SK-MEL-5 (cell line): ENCODE measurements at places on chromosomes 3 and 15.

- DNase-seq: no peak
These were observed 57.8 kb upstream of the ETV5 start for GRCh38 chr3:186166491-186167288.

GRCh38 chr15:90686435-90687218, 30.5 kb upstream of the BLM start:
- DNase-seq: no peak

- no peak for DNase-seq
These were observed 83.6 kb upstream of the SPATA12 start for GRCh38 chr3:56976651-56977560.

DNA sequence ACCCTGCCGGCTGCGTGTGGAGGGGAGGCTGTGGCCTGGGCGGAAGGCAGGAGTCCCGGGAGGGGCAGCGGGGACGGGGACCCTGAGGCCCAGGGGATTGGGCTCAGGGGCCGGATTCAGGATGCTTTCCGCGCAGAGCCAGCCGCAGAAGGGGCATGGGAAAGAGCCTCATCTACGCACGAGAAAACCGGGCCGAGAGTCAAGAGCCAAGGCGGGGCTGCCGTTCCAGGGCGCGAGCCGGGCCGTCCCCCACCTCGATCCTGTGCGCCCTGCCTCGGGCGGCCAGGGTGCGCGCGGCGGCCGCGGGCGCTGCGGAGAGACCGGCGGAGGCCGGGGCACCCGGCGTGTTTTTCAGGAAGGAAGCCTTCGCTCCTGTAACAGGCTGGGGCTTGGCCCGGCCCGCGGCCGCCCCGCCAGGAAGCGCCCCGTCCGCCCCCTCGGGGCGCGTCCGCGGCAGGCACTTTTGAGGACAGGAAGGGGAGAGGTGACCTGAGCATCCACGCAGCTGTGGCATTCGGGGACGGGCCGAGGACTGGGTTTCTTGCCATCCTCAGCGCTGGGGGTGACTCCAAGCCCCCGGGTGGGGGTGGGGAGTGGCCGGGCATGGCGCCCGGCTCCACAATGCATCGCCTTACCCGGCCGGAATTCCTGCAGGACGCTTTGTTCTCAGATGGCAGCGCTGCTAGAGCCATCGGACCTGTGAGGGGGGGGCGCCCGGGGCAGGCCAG, 62.3 kb upstream of the GATA2 start:
- no peak for DNase-seq

GRCh38 chr15:101537483-101538080, 48.1 kb upstream of the PCSK6 start:
- peak; percentile 30 for DNase-seq

GRCh38 chr3:111311126-111311525, 230.9 kb upstream of the CD96 start:
- DNase-seq: no peak

- no peak for DNase-seq
These were observed 96.7 kb upstream of the NECTIN3 start for GRCh38 chr3:110974902-110975301.

- no peak for DNase-seq
These were observed 53.5 kb upstream of the LEKR1 start for GRCh38 chr3:156772588-156773206.

- DNase-seq: no peak
These were observed 22.4 kb downstream of the LYZL4 start for GRCh38 chr3:42387802-42388651.

GRCh38 chr3:172216911-172217310, 177.5 kb downstream of the FNDC3B start:
- DNase-seq: no peak

GRCh38 chr15:89836267-89837133, 21.8 kb upstream of the ANPEP start:
- peak; percentile 14 for DNase-seq

DNA sequence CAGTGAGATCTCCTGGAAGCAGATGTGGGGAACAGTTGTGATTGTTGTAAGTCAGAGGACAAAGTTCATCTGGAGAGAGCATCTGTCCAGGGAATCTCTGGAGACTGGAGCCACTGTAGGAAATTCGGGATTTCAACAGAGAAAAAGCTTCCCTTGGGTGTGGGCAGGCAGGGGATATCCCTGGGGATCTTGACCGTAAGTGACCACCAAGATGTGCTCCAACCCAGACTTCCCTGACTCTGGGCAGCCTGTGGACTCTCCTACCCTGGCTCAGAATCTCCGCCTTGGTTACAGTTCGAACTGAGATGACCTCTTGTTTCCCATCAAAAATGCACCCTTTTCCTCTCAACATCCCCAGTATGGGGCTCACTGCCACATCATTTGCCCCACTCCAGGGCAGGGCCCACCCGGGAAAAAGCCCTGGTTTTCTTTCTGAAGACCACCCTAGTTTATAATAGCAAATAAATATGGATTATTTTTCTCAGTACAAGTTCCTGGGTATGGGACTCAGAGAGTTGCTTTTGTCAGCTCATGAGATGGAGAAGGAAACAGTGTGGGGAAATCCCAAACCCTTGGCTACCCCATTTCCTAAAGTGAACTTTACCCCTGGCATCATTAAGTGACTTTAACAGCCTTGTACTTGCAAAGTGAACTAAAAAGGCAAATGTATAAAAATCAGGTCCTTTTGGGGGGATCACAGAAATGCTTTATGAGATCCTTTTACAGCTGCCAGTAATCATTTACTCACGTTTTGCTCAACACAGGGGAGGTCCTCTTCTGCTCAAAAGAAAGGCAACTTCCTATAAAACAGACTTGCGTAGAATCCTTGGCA, 89.9 kb downstream of the CCNL1 start:
- no peak for DNase-seq

GRCh38 chr3:17431004-17431403, 311.4 kb downstream of the TBC1D5 start:
- peak; percentile 61 for DNase-seq

DNA sequence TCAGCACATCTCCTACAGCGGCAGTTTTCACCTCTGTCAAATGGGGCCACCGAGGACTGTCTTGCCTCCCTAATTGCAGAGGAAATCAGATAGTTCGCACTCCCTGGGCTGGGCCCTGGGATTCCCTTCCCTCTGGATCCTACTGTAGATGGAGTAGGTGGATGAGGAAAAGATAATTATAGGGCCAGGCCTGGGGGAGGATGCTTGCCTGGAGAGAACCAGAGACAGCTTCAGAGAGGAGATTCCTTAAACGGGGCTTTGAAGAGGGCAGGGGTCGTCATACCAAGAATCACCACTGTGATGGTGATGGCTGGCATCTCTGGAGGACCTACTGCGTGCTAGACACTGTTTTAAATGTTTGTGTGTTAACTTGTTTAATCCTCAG, 50.8 kb upstream of the SLC6A6 start:
- no peak for DNase-seq

DNA sequence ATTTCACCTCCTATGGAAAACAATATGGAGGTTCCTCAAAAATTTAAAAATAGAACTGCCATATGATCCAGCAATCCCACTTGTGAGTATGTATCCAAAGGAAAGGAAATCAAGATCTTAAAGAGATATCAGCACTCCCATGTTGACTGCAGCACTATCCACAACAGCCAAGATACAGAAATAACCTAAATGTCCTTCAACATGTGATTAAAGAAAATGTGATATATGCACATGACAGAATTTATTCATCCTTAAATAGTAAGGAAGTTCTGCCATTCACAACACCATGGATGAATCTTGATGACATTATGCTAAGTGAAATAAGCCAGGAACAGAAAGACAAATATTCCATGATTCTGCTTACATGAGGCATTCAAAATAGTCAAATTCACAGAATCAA, 303.6 kb upstream of the LRRN1 start:
- DNase-seq: no peak

GRCh38 chr3:107928084-107928445, 162.8 kb downstream of the CD47 start:
- peak; percentile 32 for DNase-seq

DNA sequence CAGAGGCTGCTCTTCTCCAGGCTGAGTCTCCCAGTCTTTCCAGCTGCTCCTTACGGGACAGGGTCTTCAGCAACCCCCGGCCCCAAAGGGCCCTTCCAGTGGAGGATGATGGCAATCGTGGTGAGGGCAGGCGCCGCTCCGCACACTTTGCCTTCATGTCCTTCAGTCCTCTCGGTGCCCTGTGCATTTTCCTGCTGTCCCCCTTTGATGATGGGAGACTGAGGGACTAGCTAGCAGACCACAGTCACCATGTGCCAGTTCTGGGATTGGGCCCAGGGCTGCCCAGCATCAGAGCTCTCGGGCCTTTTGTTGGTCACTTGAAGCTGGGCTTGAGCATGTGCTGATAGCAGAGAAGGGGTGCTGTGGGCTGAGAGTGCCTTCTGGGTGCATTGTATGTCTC, 8.8 kb upstream of the TXNRD3 start:
- no peak for DNase-seq

GRCh38 chr15:93063262-93063671, 25.7 kb downstream of the RGMA start:
- DNase-seq: no peak
